ENCODE measurements at places on chromosomes 2 and 18.

DNA sequence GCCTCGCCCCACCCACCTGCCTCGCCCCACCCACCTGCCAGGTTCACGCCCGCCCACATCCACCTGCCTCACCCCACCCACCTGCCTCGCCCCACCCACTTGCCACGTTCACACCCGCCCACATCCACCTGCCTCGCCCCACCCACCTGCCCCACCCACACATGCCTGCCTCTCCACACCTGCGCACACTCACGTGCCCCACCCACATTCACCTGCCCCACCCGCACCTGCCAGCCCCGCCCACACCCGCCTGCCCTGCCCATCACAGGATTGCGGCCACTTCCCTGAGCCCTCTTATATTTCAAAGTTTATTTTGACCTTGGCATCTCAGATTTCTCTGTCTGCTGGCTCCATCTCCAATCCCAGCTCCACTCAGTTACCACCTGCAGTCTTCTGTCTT is 217.5 kb upstream of the SOX11 start:
- no peak for DNase-seq

- DNase-seq, result no peak
Observed at GRCh38 chr2:46831869-46832265, 83.7 kb downstream of the MCFD2 start.

- peak; percentile 17 for DNase-seq
Observed at GRCh38 chr2:166539340-166540162, 45.5 kb upstream of the SCN7A start.

DNA sequence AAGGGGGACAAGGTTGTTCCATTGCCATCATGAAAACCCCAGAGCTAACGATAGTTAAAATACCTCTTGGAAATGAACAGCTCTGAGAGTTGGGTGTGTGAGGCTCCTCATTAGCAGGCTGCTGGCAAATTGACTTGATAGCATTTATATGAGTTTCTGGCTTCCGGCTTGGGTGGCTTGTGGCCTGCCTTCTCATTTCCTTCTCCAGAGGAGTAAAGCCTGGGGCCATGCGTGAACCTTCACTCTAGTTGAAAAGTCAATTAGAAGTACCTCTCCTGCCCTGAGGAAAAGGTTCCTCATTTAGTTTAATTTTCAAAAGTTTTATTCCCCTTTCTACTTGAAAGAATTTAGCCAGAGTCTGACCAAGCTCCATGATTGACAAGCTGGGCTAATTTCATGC is 67.1 kb downstream of the MGAT5 start:
- peak; percentile 70 for DNase-seq

DNA sequence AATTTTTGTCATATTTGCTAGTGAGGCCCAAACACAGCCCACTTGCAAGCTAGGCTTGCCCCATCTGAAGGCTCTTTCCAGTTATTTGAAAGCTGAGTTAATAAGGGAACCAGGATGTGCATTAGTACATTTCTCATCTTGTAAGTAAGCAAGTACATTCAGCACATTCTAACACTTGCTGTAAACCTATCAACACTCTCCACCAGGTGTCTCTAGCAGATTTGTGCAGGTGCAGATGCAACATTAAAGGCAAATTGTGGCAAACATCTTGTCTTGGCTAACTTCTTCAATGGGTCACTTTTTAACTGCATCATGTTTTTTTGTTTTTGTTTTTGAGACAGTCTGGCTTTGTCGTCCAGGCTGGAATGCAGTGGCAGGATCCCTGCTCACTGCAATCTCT is 25.3 kb upstream of the MFSD6 start:
- DNase-seq, result peak; percentile 8

GRCh38 chr2:111957872-111958354 is 59.5 kb downstream of the MERTK start:
- DNase-seq, result no peak

- DNase-seq, result no peak
Observed at GRCh38 chr18:63192126-63192884, 127.3 kb downstream of the BCL2 start.
